ENCODE measurements at places on chromosomes 12 and 14.
A peak's percentile ranks its signal among the peaks of the same experiment; 100 is the strongest.

DNA sequence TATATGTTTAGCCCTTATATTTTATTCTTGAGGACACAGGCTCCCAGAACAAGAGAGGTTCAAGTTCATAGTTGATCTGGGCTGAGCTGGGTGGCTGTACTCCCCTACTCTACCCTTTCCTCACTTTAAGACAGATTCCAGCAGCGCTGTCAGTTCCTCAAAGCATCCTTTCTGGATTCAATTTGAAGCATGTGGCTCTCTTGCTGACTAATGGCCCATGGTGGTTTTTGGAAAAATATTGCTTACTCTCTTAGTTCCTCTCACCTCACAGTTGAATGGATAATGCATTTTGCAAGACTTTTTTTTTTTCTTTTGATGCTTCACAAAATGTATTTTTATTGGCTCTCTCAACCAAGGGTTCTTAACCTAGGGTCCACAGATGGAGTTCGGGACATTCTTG lies 4.1 kb downstream of the PELI2 start:
- DNase-seq: no peak

GRCh38 chr14:60515511-60516289 lies 6.8 kb downstream of the SIX6 start:
- DNase-seq: no peak

DNA sequence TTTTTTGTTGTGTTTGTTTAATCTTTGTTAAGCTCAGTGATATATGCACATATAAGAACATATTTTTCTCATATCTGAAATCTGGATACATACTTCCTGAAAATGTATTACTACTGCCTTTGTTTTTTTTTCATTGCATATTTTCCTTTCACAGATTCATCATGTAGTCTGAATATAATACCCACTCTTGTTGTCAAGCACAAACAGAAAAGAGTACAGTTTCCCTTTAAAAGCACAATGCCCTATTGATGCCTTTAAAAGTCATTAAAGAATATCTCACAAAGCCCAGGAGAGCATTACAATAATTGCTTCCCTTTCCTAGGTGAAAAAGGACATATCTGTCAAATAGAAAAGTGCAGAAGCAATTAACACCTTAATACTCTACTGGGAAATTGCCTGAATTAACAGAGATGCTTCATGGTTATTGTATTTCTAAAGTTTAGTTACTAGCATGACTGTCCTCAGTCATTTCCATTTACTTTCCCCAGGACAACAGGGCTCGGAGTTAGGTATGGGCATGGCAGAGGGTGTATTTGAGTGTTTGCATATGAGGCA lies 107.4 kb downstream of the GRIP1 start:
- no peak for DNase-seq

- DNase-seq: no peak
Measured at GRCh38 chr12:130700492-130701401, 15.4 kb downstream of the RIMBP2 start.

DNA sequence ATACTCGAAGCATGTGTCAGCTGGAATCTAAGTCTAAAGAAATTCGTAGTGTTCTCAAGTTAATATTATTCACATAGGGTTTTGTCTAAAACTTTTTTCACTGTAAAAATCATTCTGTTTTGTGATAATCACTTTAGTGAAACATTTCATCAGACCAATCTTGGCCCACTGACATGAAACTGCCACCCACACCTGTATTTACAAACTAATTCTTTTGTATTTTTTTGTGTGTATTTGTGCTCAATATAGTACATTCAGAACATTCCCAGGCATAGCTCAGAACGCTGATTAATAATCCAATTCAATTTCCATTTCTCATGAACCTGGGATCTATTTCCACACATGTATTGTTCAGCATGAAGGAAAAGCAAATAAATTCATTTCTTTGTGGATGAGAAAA lies 191.7 kb downstream of the RASSF9 start:
- DNase-seq: no peak

GRCh38 chr12:55847033-55847432 lies 4.3 kb upstream of the MMP19 start:
- peak; percentile 28 for DNase-seq

DNA sequence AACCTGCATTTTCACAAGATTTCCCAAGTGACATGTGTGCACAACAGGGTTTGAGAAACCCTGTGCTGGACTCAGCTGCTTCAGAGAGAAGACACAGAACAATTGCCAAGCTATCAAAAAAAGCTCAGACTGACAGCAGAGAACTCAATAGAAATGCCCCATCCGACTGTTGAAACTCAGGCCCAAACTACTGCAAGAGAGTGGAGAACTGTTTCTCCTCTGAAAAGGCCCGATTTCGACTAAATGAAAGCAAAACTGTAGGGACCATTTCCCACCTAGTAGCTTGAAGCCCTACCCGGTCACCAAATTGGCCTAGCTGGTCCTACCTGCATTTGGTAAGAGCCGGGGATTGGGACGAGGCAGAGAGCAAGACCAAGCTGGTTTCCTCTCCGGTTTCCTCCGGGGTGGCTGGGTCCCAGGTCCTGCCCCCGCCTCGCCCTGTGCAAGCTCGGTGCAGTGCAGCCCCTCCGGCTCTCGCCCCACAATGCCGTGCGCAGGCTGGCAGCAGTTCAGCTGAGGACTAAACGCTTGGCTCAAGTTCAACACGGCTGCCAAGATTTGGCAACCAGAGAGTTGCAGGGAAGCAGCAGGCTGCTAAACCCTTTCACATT lies 1180.6 kb downstream of the VRK1 start:
- DNase-seq: peak; percentile 86

DNA sequence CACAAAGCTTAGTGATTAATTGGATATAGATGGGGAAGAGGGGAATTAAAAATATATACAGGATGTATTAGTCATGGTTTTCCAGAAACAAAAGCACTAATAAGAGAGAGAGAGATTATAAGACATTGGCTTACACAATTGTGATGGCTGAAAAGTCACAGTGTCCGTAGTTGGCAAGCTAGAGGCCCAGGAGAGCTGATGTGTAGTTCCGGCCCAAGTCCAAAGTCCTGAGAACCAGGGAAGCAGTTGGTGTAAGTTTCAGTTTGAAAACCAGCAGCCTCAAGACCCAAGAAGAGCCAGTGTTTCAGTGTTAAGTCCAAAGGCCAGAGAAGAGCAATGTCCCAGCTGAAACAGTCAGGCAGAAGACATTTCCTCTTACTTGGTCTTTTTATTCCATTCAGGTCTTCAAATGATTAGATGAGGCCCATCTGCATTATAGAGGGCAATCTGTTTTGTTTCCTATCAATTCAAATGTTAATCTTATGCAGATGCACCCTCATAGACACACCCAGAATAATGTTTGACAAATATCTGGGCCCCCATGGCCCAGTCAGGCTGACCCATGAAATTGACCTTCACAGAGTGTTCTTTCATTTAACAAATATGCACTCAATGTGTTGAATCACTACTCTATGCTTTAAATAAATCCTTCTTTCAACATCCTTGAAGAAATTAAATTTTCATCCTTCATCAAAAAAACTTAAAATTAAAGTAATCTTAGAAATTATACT lies 67.2 kb upstream of the DIO2 start:
- DNase-seq: no peak

- peak; percentile 80 for DNase-seq
Measured at GRCh38 chr12:89225808-89226411, 126.4 kb downstream of the DUSP6 start.

- no peak for DNase-seq
Measured at GRCh38 chr14:34450958-34451357, 11.1 kb downstream of the SPTSSA start.

DNA sequence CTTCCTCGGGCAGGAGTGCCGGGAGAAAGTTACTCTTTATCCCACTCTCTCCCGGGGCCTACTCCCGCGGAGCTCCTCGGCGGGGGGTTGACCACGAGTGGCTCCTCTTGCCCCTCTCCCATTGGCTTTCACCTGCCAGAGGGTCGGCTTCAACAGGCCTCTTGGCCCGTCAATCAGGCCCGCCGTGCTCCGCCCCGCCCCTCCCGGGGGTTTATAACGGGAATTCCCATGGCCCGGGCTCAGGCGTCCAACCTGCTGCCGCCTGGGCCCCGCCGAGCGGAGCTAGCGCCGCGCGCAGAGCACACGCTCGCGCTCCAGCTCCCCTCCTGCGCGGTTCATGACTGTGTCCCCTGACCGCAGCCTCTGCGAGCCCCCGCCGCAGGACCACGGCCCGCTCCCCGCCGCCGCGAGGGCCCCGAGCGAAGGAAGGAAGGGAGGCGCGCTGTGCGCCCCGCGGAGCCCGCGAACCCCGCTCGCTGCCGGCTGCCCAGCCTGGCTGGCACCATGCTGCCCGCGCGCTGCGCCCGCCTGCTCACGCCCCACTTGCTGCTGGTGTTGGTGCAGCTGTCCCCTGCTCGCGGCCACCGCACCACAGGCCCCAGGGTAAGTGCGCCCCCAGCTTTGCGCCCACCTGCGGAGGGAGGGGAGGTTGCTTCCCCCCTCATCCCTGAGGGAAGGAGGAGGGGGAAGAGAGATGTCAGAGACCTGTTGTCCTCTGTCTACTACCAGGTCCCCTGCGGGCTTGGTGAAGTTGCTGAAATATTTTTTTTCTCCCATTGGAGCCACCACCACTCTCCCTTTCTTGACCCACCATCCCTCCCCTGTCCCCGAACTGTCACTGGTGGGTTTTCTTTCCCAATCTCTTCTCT lies at the start of gene SMOC1:
Gene SMOC1, plus strand, starts transcription at position 242 of the 869 bp plus-strand sequence. Its CDS starts 263 bp downstream, at position 505.
- peak; percentile 31 for DNase-seq

DNA sequence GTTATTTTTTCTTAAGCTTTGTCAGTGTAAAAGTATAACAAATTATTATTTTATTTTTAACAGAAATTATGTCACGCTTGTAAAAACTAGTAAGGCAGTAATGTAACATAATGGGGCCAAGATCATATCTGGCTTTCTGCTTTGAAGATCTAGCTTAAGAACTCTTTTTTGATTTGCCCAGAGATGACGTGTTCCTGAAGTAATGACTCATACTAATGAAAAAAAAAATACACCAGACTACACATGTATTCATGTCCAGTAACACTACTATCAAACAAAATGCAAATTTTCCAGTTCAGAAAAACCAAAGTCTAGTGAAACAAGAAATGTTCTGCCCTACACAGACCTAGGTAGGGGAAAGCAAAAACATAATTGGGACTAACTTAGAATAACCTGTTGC lies 432.2 kb upstream of the ATXN7L3B start:
- DNase-seq: no peak

GRCh38 chr12:4215229-4216186 lies 58.1 kb upstream of the CCND2 start:
- DNase-seq: peak; percentile 68
